ENCODE measurements at places on chromosomes 1 and 21.

GRCh38 chr1:211370669-211371068 is 44.0 kb downstream of the TRAF5 start:
- no peak for DNase-seq

GRCh38 chr1:8698012-8698630 is 119.3 kb downstream of the RERE start:
- no peak for DNase-seq

- no peak for DNase-seq
Observed at GRCh38 chr1:228336308-228337030, 70.2 kb downstream of the TRIM11 start.

DNA sequence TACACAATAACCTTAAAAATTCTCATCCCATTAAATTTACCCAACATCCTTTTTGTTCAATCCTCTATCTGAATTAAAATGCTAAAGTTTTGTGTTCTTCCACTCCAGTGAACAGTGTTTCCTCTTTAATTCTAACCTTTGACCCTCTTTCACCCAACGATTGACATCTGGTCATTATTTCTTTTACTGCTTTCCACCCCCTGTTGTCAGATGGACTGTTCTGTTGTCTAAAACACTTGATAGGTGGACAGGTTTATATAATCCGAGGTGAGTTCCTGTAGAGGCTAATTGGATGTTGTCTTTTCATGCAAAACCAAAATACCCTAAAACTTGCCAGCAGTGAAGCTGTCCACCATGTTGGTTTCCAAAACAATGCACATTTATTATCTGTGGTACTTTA is 73.4 kb upstream of the SERTAD4 start:
- DNase-seq: no peak

GRCh38 chr1:246647513-246647912 is 76.7 kb upstream of the SCCPDH start:
- no peak for DNase-seq

- DNase-seq: no peak
Observed at GRCh38 chr1:233224311-233224710, 71.2 kb downstream of the PCNX2 start.

DNA sequence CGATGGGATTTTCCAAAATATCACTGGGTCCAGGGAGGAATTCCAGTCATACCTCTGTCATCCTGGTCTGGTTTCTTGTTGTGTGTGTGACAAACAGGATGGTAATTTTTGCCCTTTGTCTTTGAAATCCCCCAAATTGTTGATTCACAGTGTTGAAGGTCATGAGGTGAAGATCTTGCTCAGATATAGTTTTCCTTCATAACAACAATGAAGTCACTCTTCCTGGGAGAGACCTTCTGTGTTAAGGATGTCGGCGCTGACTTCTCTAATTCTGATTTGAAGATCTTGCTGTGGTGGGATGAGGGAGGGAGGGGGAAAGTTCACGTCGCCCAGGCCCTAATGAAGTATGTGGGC is 32.2 kb upstream of the MPZL1 start:
- no peak for DNase-seq

Measured in NCI-H748 treated with DMSO at 0.1 percent for 48 hours (cell line).